ENCODE measurements at places on chromosomes 13 and 19.

DNA sequence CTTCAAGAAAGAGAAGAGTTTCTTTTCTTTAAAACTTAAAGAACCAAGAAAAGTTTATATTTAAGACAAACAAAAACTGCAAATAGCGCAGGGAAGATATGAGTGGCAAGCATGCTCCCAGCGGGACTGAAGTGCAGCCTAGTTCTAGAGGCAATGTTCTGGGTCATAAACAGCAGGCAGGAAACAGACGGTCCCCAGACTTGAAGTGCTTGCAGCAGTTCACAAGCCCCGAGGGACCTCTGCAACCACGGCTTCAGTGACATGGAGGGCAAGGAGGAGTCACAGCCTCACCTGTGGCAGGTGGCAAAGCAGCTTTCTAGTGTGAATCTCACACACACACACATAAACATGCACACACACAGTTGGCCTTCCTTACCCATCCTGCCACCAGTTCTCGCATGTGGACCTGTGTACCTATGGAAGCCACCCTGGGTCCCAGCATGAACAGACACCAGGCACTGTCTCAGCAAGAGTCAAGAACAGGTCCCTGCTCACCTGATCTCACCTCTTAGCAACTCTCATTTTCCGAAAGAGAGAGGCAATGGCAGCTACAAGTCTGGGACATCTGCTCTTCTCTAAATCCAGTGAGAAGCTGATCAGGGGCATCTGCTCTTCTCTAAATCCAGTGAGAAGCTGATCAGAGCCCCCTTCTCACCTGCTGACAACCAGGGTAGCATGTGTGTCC, 162.0 kb downstream of the EFNB2 start:
- peak; percentile 39 for DNase-seq

DNA sequence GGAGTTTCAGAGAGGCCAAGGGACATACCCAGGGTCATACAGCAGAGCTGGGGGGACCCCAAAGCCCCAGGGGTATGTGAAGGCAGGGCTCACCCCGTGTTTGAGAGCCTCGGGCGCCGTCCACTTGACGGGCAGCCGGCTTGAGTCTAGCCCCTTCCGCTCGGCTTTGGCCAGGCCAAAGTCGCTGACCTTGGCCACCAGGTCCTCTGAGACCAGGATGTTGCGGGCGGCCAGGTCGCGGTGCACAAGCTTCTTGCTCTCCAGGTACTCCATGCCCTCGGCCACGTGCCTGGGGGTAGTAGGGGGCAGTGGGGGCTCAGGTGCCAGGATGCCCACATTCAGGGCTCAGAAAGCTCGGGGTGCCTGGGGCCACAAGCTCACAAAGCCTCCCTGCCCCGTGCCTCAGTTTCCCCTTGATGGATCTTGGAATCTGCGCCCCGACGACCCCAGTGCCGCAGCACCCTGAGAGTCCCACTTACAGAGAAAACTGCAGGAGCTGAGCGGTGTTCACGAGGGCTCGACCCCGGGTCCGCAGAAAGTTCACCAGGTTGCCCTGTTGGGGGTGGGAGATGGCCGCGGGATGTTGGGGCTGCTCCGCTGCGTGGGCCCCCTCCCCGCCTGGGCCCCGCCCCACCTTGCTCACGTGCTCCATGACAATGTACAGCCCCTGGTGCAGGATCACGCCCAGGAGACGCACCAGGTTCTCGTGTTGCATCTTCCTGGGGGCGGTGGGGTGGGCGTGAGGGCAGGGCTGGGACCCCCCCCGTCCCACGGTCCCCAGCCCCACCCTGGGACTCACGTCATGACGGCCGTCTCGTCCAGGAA, 7.1 kb downstream of the MATK start:
- DNase-seq, result no peak

DNA sequence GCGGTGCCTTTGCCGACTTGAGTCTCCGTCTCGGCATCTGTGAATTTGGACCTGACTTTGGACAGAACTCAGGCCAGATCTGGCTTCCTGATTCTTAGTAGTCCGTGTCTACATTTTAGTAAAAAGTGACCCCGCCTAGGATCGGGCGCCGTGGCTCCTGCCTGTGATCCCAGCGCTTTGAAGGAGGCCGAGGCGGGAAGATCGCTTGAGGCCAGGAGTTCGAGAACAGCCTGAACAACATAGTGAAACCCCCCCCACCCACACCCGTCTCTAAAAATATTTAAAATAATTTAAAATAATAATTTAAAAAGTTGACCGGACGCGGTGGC, 849 bp upstream of the TCF3 start:
- no peak for DNase-seq

GRCh38 chr13:18953139-18953930, 228.3 kb downstream of the TUBA3C start:
- no peak for DNase-seq

DNA sequence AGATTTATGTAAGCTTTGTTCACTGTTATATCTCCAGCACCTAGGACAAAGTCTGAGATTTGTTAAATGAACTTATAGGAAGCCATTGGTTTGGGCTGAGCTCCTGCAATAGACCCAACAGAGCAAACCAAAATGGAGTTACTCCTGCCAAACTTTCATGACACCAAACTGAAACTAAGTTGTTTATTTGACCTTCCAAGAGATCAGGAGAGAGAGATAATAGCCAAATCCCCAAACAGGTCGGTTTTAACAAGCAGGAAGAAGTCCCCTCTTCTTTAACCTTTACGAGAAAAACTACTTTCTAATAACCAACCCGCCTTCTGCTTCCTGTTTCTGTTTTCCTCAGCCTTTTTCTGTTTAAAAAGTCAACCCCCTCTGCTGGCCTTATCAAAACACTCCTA, 54.9 kb upstream of the ATP12A start:
- DNase-seq, result no peak

DNA sequence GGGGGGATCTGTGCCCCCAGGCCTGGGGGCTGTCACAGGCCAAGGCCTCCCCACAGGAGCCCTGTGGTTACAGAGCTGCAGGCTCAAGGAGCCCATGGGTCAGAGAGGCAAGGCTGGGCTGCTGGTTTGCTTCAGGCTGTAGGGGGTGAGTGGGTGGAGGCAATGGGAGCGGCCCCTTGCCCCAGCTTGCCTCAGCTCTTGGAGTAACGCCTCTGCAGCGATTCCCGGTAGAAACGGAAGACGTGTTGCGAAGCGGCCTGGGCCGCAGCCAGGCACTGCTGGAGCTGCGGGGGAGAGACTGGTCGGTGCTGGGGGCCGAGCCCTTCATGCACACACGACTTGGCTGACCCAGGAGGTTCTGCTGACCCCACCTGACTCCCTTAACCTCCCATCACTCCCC, 10.1 kb downstream of the TMEM91 start:
- DNase-seq, result no peak

- DNase-seq, result peak; percentile 1
Measured at GRCh38 chr19:21947775-21948174, 63.0 kb downstream of the ZNF208 start.

DNA sequence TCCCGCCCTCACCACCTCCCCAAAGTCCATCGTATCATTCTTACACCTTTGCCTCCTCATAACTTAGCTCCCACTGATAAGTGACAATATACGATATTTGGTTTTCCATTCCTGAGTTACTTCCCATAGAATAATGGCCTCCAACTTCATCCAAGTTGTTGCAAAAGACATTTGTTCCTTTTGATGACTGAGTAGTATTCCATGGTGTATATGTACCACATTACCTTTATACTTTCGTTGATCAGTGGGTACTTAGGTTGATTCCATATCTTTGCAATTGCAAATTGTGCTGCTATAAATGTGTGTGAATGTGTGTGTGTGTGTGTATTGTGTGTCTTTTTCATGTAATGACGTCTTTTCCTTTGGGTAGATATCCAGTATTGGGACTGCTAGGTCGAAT, 109.6 kb downstream of the ZNF536 start:
- DNase-seq, result no peak

- DNase-seq, result peak; percentile 55
Measured at GRCh38 chr13:70694996-70695715, 586.9 kb upstream of the KLHL1 start.

- no peak for DNase-seq
Measured at GRCh38 chr19:14580623-14581237, 2.2 kb upstream of the CLEC17A start.

- no peak for DNase-seq
Measured at GRCh38 chr13:28384789-28385188, 110.1 kb downstream of the FLT1 start.

Data from muscle of back (tissue), 13 donors.